EL (cell line): ENCODE measurements at places on chromosomes 11 and 22.

DNA sequence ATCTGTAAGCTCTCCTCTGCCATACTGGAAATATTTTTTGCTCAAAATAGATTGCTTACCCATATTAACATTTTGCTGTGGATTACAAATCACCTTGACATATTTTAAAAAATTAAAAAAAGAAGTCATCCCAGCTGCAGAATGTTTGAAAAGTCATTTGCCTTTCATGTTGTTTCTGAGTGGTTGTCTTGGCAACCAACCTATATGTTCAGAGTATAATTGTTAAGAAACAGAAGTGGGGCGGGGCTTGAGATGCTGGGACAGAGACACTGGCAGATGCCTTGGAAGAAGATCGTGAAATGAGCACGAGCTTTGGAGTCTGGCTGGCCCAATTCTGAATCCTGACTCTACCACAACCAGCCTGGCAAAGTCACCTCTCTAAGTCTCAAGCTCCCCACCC lies 348.2 kb downstream of the LARGE1 start:
- no peak for DNase-seq

- no peak for DNase-seq
Observed at GRCh38 chr22:37734964-37735451, 38.2 kb downstream of the TRIOBP start.

GRCh38 chr11:93084727-93085505 lies 112.9 kb downstream of the SLC36A4 start:
- DNase-seq: no peak

DNA sequence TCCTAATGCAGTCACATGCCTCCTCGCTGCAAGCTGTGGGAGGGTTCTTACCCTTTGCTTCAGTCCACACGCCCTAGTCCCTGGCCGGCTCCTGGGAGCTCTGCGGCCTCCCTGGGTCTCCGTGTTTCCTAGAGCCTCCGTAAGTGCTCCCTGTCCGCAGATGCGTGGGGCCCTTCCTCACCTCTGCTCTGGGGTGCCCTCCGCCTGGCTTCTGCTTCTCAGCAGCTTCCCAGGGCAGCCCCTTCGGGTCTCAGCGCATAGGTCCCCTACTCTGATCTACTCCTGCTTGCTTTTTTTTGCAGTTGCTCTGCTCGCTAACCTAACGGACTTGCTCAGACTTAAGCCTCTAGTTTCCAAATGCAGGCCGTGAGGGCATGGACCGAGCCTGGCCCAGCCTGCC lies 22.4 kb downstream of the CAPN1 start:
- DNase-seq: no peak

GRCh38 chr11:66987158-66987620 lies 12.1 kb downstream of the C11orf86 start:
- no peak for DNase-seq

DNA sequence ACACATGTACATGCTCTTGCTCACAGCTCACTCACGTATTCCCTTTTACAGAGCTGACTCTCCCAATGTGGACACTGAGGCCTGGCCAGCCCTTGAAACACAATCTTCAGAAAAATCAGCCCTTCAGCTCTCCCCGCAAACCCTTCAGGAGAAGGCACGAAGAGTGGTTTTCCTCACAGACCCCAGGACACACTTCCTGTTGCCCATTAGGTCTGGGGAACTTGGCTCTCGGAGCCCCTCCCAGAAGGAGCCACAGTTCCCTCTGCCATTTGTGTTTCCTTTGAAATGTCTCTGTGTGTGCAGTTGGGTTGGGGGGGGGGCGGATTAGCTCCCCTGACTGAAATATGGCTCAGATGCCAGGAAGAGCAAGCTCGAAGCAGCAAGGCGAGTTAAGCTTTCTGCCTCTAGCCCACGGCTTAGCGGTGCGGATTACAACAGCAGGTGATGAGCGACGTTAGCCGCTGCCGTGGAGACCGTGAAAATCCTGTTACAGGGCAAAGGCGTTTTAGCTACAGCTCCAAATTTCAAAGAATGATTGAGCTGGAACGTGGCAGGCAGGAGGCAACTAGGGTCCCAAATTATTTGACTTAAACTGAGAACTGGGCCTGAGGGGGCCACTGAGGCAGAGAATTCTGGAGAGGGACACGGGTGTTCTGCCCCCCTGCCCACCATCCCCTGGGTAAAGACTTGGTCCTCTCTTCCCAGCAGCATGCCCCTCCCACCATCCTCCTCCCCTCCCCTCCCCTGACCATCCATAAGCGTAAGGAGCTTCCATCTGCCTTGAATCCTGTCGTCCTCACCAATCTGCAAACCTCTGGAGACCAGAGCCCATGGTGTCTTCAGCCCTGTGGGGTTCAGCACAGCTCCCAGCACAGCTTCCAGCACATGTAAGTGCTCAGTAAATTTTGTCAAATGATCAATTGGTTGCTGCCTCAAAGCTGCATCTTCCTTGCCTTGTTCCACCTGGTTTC lies 598.6 kb downstream of the BUD13 start:
- DNase-seq: no peak
